NCI-H510A (cell line): ENCODE measurements at places on chromosomes 6 and 20.

DNA sequence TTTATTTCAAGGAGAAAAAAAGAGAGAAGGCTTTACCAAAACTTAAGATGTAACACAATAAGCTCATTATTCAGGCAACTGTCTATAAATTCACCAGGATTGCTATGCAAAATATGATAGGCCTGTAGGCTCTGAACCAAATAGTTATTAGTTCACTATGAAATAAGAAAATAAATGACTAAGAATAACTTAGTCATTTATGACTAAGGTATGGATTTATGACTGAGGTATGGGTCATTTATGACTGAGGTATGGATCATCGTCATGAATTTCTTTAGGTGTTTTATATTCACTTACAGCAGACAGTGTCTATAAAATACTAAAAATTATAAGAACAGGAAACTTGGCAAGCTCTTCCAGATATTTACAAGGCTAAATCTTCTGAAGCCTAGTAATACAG lies 52.1 kb upstream of the SNX9 start:
- no peak for DNase-seq

DNA sequence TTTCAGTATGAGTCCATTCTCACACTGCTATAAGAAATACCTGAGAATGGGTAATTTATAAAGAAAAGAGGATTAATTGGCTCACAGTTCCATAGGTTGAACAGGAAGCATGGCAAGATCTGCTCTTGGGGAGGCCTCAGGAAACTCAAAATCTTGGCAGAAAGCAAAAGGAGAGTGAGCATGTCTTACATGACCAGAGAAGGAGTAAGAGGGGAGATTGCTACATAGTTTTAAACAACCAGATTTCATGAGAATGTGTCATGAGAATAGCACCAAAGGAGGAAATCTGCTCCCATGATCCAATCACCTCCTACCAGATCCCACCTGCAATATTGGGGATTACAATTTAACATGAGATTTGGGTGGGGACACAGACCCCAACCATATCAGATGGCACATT lies 672.4 kb downstream of the HTR1B start:
- DNase-seq = no peak

DNA sequence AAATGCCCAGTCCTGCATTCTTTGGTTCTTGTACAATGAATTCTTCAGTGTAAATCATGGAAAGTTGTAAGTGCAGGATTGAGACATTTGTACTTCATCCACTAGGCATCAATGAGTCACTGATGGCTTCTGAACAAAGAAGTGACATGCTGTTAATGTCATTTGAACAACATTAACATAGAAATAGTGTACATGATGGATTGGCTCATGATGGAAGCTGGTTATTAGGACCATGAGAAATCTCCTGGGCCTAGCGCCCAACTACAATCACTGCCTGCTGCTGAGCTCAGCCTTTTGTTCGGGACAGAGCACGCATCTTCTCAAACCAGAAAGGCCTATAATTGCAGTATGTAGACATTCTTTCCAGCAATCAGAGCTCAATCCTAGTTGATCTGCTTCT lies 316.8 kb upstream of the TSHZ2 start:
- no peak for DNase-seq

- no peak for DNase-seq
Observed at GRCh38 chr20:8372824-8373380, 240.8 kb downstream of the PLCB1 start.

- no peak for DNase-seq
Observed at GRCh38 chr6:8108759-8109539, 6.6 kb upstream of the EEF1E1 start.

DNA sequence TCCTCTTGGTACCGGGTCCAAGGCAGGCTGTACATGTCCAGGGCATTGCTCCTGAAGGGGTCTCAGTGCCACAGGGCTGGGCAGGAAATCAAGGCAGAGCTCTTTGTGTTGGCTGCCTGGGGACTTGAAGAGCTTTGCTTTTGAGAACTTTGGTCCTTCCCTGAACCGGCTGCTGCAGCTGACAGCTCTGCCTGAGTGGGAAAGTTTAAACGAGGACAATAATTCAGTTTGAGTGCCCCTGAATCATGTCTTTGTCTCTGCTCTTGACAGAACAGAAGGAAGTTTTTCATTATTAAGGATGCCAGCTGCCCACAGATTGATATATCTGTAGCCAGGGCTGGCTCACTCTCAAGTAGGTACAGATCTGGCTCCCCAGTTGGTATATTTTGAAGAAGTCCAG lies 56.1 kb downstream of the ANKRD6 start:
- no peak for DNase-seq

- no peak for DNase-seq
Observed at GRCh38 chr6:45514454-45515230, 136.9 kb upstream of the SUPT3H start.

GRCh38 chr6:35512006-35512405 lies 690 bp downstream of the TULP1 start:
- DNase-seq = no peak
